Skeletal muscle cell (primary cell): ENCODE measurements at places on chromosomes 12 and 14.

GRCh38 chr14:91269076-91269991 is 24.8 kb upstream of the GPR68 start:
- no peak for DNase-seq

GRCh38 chr12:12776261-12776660 is 9.2 kb upstream of the APOLD1 start:
- no peak for DNase-seq

DNA sequence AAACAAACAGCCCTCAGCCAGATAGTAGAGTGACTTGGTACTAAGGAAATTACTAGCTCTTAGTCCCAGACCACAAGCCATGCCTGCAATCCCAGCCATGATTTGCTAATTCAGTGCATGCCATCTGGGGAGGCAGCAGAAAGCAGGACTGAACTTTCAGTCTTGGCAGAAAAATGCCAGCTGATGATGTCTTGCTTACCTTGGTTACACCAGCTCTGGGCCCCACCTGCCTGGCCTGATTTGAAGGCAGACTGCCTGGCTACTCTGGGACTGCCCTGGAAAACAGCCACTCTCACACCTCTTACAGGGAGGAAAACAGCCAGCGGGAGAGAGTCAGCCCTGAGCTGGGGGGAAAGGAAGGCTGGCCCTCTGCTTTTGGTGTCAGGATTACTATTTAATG is 4.6 kb upstream of the UNC119B start:
- DNase-seq = no peak

DNA sequence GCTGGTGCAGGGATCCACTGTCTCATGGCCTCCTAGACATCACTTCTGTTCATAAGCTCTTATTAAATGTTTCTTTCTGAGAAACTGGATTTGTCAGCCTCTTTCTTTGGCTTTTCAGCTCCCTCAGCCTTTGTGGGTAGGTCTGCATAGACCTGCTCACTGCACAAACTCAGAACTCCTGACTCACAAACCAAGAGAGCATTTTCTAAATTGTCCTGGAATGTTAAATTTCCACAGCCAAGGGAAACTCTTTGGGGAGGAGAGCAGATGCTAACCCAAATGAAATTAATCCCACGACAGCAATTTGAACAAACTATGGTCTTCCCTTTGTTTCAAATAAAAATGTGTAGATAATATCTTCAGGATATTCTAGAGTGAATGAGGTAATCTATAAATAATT is 19.5 kb upstream of the CERS5 start:
- no peak for DNase-seq

- DNase-seq = peak; percentile 12
Measured at GRCh38 chr12:74021937-74022336, 515.7 kb upstream of the ATXN7L3B start.

- no peak for DNase-seq
Measured at GRCh38 chr12:4852308-4852707, 57.4 kb upstream of the KCNA1 start.

DNA sequence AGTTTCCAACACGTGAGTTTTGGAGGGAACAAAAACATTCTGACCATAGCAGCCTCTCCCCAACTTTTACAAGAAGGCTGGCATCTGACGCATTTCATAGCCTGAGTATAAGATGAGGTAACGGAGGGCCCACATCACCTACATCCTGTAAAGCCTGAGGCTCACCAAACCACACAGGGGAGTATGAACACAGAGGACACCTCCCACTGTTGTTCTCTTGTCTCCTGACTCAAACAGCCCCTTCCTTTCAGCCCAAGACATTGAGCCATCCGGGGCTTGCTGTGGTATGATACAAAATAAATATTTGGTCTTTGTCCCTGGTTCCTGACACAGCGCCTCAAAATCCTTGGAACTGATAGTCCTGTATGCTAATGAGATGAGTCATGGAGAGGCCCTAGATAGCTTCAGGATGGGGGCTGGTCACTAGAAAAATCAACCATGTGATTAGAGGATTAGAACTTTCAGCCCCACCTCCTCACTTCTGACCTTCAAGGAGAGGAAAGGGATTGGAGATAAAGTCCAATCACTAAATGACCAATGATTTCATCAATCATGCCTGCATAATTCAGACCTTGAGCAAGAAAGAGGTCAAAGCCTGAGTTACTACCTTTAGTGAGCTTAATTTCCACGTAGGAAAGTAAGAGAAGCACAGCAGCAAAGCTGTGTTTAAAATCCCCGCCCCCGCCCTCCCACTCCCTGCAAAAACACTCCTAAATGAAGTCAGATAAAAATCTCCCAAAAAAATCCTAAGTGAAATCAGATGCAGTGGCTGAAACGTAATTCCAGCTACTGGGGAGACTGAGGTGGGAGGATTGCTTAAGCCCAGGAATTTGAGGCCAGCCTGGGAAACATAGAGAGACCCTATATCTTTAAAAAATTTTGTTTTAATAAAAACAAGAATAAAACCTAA is 236.4 kb downstream of the PCNX1 start:
- peak; percentile 64 for DNase-seq

GRCh38 chr12:123937707-123938591 is 34.7 kb downstream of the CCDC92 start:
- no peak for DNase-seq
